Right hindlimb (tissue), 1 donor: ENCODE measurements at places on chromosomes 5 and 9.

GRCh38 chr5:92941806-92942205 is 639.2 kb downstream of the NR2F1-AS1 start:
- DNase-seq, result no peak

GRCh38 chr9:38339496-38339895 is 53.0 kb upstream of the ALDH1B1 start:
- peak; percentile 85 for DNase-seq

DNA sequence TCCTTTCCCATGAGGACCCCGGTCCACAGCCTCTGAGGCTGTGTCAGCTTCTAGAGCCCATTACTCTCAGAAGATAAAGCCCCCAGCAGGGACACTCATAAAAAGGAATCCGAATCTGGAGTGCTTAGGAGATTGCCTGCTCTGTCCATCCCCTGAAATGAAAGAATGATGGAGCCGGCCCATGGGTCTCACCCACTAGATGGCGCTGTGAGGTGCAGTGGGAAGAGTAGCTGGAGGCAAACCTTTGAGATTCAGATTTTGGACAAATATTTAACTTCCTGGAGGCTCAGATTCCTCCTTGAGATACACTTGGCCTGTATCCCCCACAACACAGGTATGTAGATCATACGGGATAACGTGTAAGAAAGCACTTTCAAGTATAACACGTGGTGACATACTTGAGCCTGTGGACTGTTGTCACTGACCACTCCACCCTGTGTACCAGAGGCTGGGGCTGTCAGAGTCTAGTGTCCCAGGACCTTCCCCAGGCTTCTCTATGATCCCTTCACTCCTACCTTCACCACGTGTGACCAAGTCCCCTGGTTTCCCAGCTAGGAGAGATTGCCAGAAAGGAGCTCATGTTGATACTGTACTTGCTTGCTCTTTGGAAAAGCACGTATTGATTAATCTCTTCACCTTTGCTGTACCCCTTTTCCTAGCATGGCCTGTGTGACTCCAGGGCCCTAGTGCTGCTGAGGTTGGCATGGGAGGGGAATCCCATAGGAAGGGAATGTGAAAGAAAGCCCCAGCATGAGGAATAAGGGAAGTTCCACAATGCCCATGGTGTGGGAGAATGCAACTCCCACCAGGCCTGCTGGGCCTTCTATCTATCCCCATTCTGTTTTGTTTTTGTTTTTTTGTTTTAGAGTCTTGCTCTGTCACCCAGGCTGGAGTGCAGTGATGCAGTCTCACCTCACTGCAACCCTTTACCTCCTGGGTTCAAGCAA is 32.1 kb downstream of the TRMO start:
- no peak for DNase-seq

DNA sequence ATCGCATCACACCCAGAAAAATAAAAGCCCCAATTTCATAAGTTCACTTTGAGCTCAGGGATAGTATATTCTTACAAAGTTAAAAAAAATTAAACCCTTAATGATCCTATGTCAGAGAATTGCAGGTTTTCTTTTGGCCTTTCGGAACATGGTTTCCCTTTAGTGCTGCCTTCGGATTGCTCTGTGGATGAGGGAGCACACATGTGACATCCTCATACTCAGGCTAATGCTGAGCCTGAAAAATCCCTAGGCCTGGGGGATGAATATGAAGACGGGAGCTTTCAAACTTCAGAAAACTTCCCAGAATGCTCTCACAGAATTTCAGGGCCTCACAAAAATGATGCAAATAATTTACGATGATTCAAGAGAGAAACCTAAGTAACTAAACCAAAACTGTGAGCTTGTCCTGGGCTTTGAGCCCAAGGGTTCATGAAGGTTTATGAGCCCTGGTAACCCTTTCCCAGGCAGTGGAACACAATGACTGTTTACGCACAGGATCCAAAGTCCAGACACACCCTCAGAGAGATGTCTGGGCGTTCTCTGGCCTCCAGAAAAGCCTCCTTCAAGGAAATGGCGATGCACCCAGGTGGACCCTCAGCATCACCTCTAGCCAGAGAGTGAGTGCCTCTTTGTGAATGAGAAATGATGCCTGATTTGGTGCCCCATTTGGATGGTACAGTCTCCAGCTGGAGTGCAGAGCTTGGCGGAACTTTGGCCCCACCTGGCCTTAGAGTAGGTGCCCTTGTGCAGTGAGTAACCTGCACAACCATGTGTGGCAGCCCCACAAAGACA is 145.4 kb downstream of the ENTREP1 start:
- DNase-seq, result no peak

DNA sequence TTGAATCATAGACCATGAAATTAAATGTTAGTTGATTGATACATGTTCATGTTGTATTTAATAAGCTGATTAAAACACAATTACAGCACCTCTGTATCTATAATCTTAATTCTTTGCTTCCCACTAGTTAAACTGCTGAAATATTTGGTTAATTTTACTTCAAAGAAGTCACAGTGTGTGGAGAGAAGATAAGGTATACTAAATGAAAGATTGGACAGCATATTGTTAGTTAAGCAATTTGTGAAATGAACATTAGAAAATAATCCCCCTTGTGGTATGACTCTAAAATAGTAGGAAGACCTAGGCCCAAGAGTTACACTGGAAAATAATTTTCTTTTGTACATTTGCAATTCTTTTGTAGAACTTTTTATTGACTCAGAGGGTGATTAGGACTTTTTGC is 30.3 kb downstream of the MAN2A1 start:
- no peak for DNase-seq

- peak; percentile 86 for DNase-seq
Measured at GRCh38 chr5:59039296-59040023, 456.6 kb downstream of the RAB3C start.

DNA sequence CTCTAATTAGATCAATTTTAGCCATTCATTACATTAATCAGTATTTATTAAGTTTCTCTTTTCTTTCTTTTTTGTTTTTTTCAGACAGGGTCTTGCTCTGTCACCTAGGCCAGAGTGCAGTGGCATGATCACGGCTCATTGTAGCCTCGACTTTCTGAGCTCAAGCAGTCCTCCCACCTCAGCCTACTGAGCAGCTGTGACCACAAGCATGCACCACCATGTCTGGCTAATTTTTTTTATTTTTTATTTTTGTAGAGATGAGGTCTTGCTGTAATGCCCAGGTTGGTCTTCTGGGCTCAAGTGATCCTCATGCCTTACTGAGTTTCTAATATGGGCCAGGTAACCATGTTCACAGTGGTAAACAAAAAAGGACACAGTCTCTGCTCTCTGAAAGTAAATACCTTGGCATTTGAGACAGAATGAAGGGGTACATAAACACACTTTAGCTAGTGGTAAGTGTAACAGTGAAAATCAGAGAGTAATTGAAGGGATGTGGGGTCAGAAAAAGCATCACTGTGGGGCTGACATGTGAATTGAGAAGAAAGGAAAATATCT is 336.3 kb downstream of the ADGRV1 start:
- no peak for DNase-seq

DNA sequence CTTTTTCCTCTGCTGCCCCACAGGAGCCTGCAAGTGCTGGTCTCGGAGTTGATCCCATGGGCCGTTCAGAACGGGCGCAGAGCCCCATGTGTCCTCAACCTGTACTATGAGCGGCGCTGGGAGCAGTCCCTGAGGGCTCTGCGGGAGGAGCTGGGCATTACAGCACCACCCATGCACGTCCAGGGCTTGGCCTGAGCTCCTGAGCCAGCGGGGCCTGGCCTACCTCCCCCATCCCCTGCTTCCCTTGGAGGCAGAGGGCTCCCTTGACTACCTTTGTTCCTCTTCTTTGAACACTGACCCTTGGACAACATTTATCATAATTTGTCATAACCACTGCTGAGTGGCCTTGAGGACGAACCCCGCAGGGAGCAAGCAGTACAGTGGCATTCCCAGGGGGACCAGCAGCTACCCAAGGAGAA is 6.9 kb upstream of the SLC27A4 start:
- no peak for DNase-seq

- no peak for DNase-seq
Measured at GRCh38 chr5:172008111-172008455, 1.6 kb upstream of the FBXW11 start.

DNA sequence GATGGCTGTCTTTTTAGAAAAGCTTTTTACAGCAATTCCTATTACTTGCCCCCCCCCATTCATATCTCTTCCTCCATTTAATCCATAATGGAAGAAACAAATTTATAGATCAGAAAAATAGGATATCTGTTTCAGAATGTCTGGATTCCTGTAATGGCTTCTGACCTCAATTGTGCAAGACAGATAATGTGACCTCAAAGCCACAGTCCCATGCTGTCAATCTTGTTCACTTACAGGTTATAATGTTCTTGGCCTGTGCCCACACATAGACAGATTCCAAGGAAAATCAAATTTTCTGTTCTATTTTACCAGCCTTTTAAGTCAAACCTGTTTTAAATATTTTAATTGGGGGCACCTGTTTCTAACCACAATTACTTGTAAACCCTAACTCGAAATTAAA is 143.4 kb downstream of the ENTREP1 start:
- no peak for DNase-seq
